ENCODE measurements at places on chromosomes 2 and 18.

DNA sequence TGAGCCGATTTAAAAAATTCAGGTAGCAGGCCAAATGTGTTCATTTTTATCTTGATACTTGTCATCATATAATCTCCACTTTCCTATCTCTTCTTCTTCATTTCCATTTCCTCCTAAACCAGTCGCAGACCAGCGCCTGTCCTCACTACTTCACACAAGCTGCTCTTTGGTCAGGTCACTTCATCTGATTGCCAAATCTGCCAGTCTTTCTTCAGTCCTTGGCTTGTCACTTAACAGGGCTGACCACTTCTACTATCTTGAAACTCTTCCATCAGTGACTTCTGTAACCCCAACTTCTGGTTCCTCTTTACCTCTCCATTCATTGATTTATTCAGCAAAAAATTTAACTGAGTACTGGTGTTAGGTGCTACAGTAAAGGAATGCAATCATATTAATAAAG is 18.0 kb upstream of the SPRED2 start:
- DNase-seq = no peak

GRCh38 chr18:12742453-12742852 is 39.6 kb downstream of the PSMG2 start:
- no peak for DNase-seq

DNA sequence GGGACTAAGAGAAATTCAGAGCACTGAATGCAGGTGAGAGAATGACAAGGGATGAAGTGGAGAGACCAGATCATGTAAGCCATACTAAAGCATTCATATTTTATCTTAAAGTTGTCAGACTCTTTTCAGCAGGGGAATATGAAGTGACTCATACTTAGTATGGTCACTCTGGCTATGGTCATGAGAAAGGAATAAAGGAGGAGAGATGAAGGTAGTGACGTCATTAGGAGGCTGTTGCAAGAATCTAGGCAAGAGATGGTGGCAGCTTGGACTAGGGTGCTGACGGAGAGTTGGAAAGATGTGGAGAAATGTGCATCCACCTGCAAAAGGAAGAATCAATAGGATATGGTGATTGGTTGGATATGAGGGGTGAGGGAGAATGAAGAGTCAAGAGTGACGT is 203.2 kb upstream of the ACVR2A start:
- no peak for DNase-seq

DNA sequence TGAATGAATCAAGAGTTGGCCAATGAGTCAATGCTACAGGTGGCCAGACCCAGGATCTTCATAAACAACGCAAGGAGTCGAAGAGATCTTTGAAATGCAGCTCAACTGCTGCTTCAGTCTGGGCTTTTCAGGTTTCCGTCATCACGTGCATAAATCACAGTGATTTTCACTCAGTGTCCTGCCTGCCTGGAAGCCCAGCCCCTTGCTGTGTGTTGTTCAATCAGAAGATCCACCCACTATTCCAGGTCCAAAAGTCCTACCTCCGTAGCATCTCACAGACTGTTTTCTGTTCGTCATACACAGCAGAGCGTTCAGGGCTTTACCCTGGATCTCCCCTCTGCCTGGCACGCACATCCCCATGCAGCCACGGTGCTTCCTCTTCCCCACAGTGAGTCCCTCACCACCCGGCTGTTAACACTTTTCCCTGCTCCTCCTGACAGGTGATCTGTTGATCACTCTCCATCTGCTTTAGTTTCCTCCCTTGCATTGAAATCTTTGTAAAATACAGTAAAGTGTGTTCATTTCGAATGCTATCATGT is 216.3 kb downstream of the MYT1L start:
- DNase-seq = no peak

DNA sequence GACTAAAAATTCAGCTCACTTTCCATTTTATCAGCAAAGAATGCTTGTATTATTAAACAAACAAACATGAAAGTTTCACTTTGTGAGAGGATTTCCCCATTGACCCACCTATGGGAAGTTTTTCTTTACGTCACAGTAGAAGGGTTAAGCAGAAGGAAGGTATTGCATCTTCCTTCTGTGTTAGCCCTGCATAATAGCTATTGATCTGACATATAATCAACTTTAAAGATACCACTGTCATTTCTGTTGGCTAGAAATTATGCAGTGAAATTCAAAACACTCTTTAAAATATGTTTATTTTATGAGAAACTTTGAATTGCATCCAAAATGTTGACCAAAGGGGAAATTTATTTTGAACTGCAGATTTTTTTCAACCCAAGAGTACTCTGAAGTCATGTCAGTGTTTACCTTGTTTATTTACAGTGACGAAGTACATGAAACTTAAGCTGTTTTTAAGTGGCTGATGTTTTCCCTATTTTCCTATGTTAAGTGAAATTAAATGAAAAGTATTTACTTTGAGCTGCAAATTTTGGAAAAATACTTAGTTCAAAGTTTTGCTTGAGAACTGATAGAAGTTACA is 566.4 kb downstream of the ZEB2 start:
- no peak for DNase-seq

DNA sequence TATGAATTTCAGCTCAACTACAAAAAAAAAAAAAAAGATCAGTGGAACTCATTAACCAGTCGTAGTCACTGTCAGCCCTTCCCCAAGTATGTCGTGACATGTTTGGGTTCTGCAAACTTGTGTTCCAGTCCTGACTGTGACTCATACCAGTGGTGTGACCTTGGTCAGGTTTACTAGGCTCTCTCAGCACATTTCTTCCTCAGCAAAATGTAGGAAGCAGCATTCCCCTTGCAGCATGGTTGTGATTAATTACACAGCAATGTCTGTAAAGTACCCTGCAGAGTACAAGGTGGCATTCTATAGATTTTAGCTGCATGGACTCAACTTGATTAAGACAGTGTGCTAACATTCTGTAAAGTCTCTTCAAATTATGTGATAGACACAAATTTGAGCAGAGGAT is 156.9 kb downstream of the LAMA1 start:
- DNase-seq = no peak

DNA sequence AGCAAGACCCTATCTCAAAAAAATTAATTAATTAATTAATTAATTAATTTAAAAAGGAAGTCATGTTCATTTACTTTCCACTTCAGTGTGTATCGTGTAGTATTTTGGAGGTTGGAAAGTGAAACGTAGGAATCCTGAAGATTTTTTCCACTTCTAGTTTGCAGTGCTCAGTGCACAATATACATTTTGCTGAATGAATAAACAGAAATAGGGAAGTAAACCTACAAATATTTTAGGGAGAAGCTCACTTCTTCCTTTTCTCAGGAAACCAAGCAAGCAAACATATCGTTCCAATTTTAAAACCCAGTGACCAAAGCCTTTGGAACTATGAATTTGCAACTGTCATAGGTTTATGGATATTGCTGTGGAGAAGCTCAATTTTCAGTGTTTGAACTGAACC is 27.8 kb downstream of the SLC14A1 start:
- no peak for DNase-seq

DNA sequence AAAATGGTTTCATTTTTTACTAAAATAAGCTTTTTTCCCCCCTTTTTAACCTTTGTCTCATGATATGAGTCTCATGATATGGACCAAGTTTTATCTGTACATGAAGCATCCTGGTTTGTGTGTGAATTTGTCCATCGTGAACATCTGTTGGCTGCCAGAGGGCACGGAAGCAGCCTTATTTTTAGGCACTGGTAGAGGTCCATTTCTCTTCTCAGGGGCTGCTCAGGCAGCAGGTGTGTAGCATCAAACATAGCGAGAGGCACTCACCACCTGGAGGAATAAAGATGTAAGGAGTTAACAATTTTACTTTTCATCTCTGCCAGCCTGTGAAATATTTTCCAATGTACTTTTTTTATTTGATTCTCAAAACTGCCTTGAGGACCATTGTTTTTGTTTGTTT is 134.5 kb downstream of the RHBDD1 start:
- DNase-seq = no peak

DNA sequence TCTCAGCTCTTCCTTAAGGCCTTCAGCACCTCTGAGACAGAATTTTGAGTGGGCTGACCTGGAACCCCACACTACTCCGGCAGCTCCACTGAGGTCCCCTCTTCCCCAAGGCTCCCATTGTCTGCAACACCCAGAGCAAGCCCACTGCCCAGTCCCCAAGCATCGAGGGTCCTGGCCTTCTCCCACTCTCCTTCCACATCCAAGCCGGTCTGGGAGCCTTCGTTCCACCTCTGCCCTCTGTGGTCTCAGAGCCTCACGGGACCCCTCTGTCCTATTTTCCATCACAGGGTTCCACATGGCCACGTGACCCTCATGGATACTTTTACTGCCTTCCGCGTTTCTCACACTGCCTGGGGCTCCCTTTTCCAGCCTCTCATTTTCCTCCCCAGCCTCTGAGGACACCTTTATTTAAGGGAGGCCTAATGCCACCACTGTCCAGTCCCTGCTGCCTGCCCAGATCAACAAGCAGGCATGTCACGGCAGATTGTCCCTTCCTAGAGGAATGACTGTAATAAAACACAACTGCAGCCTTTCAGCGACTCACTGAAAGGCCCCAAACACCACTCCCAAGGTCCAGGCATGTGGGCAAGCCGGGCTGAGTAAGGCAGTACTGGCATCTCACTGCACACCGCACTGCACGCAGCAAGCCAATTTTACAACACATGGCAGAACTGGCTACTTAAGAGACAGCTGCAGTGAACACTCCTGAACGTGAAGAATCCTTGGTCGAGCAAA is 7.9 kb upstream of the SALL3 start:
- DNase-seq = no peak

- no peak for DNase-seq
These were observed 71.0 kb upstream of the CCDC150 start for GRCh38 chr2:196568506-196568905.

DNA sequence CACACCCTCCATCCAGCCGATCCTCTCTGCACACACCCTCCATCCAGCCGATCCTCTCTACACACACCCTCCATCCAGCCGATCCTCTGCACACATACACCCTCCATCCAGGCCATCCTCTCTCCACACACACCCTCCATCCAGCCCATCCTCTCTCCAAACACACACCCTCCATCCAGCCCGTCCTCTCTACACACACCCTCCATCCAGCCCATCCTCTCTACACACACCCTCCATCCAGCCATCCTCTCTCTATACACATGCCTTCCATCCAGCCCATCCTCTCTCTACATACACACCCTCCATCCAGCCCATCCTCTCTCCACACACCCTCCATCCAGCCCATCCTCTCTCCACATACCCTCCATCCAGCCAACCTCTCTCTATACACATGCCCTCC is 83.1 kb downstream of the EIPR1 start:
- DNase-seq = no peak

DNA sequence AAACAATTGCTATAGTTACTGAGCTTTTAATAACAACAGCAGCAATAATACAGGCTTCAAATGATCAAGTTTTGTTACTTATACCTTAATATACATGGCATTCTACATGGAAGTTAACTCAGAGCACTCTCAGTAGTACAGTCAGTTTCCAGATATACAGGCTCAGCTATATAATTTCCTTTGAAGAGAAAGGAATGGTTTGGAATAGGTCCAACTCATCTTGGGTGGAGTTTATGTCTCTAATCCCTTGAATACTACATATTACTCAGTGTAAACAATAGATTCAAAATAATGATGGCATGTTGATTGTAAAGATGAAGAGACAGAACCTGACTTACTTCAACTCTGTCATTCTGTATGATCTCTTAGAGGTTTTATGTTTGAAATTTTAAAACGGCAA is 174.9 kb downstream of the EPHA4 start:
- DNase-seq = no peak
